Activated T-helper 1 cell treated with anti-CD3 and anti-CD28 coated beads, Interleukin-12 subunit alpha, Interleukin-12 subunit beta, Interleukin-2, Interleukin-4 antibody, amounts not matched to agents 30 ng/mL and 10 ng/mL and 1 ng/mL, durations not matched to agents 14 hours and 24 hours and 36 hours (primary cell): ENCODE measurements at places on chromosomes 12 and 14. TPM values are rescaled to one million over a fixed set of nuclear protein-coding genes. Genes with fewer than 3 reads are reported as not detected.

DNA sequence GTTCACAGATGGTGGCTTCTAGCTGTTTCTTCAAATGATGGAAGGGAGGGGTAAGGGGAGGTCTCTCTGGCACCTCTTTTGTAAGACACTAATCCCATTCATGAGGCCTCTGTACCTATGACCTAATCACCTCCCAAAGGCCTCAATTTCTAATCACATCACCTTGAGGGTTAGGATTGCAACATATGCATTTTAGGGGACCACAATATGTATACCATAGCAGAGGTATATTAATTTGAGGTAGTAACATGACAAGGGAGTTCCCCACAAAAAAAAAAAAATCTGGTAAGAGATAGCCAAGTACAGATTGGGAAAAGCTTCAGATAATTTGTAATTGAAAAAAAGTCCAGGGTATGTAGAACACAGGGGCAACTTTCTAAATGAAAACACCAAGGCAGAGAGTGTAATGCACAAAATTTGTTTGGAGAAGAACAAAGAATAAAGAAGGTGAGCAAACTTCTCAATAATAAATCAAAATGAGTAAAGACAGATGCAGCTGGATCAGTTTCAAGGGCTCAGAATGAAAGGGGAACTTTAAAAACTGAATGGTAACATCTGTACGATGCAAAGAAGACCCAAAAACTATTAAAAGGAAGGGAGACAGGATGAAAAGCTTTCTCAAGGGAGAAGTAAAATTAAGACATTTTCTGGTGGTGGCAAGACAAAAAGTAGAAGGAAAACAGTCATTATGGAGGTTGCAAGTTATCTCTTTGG lies 125.5 kb upstream of the DCN start:
- no peak for DNase-seq

- DNase-seq = no peak
Observed at GRCh38 chr14:102863381-102863780, 59.1 kb upstream of the AMN start.

GRCh38 chr12:11891346-11891745 lies 179.4 kb upstream of the BCL2L14 start:
- no peak for DNase-seq

DNA sequence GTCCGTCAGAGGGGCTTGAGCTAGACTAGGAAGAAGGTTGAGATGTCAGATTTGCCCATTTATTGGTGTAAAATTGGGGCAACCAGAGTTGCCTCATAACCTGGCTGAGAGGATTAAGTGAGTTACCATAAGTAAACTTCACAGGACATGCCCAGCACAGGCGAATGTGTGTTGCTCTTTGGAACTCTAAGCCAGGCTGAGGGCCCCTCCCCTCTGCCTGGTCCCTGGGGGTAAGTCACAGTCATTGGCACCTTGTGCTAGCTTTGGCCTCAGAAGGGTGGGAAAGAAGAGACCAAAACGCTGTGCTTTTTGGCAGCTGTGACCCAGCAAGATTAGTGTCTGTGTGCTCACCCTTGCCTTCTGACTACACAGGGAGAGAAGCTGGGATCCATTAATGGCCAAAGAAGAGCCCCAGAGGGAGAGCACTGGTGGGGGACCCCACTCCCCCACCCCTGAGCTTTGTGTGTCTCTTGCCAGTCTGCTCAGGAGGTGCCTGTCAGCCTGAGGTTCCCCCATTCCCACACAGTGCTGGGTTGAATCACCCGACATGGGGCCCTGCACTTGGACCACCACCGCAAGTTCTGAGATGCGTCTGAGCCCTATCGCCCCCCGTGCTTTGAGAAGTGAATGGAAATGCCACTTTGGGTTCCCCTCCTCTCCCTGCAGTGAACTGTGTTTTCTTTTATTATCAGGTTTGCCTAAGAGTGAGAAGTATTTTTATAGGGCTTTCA lies 74.1 kb downstream of the CACNA1C start:
- no peak for DNase-seq

DNA sequence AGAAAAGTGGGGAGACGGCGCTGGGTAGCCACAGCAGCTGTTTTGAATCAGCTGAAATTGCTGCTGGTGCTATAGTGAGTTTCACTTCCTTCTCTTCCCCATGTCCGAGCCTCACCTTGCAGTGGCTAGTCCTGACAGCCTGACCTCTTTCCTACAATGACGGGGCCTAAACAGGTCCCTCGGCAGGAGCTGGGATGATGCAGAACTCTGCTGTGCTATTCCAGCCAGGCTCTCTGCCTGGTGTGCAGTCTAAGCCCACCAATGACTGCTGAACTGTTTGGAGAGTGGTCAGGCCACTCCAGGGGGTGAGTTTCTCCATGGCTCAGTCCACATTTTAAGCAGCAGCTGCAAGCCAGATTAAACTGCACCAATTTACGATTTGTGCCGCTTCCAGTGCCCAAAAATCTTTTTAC lies 207.3 kb downstream of the TTC7B start:
- no peak for DNase-seq

- DNase-seq = no peak
Observed at GRCh38 chr12:10448236-10448635, 4.9 kb downstream of the KLRC1 start.

- no peak for DNase-seq
Observed at GRCh38 chr12:28209782-28210181, 19.5 kb downstream of the CCDC91 start.

Gene EGLN3
- total RNA-seq = 8.7 and 11.2 TPM in 2 replicates

- DNase-seq = no peak
Observed at GRCh38 chr12:88339254-88339949, 197.3 kb downstream of the TMTC3 start.

- DNase-seq = no peak
Observed at GRCh38 chr14:74705613-74706500, 7.0 kb downstream of the AREL1 start.

- no peak for DNase-seq
Observed at GRCh38 chr14:86654558-86655184, 1124.7 kb downstream of the FLRT2 start.

- DNase-seq = no peak
Observed at GRCh38 chr14:96126783-96127271, 77.8 kb upstream of the BDKRB2 start.

Gene PMEL
- total RNA-seq = 0.29 TPM in 1 of 2 replicates, not detected in the other

GRCh38 chr12:56585098-56585497 lies 45.0 kb downstream of the BAZ2A start:
- DNase-seq = no peak

DNA sequence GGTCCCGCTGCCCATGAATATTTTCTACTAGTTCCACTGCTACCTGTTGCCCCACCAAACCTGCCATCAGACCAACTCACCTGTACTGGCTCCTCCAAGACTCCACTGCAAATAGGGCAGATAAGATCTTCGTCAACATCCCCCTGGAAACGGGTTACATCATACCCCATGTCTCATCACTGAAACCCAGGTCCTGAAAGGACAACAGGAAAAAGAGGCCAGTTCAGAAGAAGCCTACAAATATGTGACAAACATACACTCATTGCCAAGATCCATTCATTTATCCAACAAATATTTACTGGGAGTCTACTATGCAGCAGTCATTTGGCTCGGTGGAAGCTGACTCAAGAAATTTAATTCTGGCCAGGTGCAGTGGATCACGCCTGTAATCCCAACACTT lies 7.8 kb downstream of the RNF41 start:
- no peak for DNase-seq

DNA sequence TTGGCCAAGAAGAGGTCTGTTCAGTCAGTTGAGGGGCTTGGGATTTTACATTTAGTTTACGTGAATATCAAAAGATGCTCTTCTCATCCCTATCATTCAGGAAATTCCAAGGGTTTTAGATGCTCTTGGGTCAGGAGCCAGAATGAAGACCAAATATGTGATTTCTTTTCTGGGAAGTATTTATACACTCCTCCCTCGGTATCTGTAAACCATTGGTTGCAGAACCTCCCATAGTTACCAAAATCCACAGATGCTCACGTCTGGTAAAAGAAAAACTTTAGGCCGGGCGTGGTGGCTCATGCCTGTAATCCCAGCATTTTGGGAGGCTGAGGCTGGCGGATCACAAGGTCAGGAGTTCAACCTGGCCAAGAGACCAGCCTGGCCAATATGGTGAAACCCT lies 75.9 kb downstream of the TNFAIP2 start:
- DNase-seq = no peak

GRCh38 chr12:130374083-130374482 lies 36.4 kb downstream of the PIWIL1 start:
- DNase-seq = no peak

GRCh38 chr12:113103756-113104450 lies 31.7 kb downstream of the RASAL1 start:
- DNase-seq = peak; percentile 37

DNA sequence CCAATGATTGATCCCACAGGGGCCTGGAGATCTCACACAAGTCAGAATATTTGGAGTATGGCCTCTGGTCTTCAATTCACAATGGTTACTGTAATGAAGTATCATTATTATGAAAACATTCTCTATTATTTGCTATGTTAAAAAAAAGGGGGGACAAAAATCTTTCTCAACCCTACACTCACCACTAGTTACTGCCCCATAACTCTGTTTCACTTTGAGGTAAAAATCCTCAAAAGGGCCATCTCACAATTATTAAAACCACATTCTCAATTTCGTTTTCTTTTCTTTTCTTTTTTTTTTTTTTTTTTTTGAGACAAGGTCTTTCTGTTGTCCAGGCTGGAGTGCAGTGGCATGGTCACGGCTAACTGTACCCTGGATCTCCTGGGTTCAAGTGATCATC lies 59.6 kb upstream of the KCNC2 start:
- no peak for DNase-seq

Gene RIN3
- 34.7 and 35.3 TPM in 2 replicates for total RNA-seq

DNA sequence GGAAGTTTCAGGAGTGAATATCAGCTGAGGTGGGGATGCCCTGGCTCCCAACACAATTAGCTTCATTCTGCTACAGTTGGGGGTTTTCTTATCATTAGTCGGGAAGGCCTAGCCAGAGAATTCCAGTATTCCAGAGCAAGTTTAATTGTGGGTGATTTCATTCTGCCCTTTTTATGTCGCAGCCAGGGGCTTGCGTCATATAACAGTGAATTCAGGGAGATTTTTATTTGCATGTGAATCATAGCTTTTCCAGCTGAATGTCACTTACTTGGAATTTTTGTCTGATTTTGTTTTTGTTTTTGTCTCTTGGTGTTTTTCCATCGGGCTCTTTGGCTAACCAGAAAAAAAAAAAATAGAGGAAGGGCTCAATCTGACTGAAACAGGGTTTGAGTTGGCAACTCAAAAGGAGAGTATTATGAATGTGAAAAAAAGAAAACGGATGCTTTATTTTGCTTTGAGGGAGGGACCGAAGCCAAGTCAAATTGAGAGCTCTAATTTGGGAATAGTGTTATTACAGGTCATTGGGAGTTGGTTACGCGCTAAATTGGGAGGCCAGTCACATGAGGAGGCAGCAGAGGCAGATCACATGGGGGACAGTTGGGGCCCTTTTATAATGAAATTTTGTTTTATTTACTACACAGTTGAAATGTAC lies 119.4 kb downstream of the SAMD4A start:
- no peak for DNase-seq

- peak; percentile 71 for DNase-seq
Observed at GRCh38 chr14:68685419-68686204, 107.3 kb downstream of the ZFP36L1 start.

Gene CREBL2
- total RNA-seq = 16.7 and 17.9 TPM in 2 replicates

Gene GALNT9
- not detected in 2 replicates for total RNA-seq

GRCh38 chr14:24241829-24242443 lies 487 bp downstream of the TINF2 start:
- DNase-seq = peak; percentile 93

GRCh38 chr12:85963326-85963725 lies 89.2 kb downstream of the NTS start:
- DNase-seq = no peak

DNA sequence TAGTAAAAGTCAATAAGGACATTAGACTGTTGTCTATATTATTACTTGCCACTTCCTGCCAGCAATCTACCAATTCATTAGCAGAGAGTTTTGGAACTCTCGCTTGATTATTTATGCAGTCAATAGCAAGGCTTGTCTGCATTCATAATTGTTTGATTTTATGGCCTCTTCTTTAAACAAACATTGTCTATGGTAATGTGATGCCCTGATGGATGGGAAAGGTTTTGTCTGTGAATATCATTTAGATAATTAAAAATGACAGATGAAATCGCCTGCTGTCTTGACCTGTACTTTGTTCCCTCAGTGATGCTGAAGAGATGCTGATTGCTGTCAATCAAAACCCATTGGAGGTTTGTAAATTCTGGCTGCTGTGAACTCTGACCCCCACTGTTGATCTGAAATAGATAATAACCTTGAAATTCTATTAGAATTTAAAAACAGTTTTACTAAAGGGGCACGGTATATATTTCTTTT lies 455.3 kb downstream of the NPAS3 start:
- DNase-seq = no peak

Gene USP5
- total RNA-seq = 116 and 127 TPM in 2 replicates

GRCh38 chr14:99274346-99275221 lies 2.6 kb upstream of the BCL11B start:
- DNase-seq = no peak

GRCh38 chr12:83224012-83224411 lies 537.3 kb downstream of the TMTC2 start:
- no peak for DNase-seq

GRCh38 chr12:10652192-10652591 lies 21.7 kb downstream of the STYK1 start:
- DNase-seq = no peak

DNA sequence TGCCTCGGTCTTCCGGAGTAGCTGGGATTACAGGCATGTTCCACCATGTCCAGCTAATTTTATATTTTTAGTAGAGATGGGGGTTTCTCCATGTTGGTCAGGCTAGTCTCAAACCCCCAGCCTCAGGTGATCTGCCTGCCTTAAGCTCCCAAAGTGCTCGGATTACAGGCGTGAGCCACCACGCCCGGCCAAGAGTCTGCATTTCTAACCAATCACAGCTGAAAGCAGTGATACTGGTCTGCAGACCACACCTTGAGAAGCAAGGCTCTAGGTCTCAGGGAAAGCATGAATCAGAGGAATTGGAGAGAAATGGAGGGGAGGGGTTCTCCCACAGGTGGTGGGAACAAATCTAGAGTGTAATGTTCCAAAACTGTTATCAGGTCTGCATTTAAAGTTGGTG lies 55.2 kb upstream of the TMEM263 start:
- DNase-seq = no peak

DNA sequence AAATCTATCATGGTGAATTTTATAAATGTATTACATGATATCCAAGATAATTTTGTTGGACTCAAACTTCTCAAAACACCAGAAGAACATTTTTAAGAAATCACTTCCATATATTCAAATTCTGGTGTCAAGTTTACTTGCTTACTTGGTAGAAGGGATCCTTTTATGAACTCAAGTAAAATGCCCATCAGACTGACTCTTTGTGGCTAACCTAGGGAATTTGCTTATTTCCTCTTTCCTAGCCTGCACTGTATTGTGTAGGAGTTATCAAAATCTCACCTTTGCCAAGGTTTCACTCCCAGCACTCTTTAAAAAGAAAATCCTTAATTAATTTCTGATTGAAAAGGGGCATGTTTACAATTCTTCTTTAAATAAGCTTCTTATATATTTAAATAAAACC lies 196.5 kb downstream of the DUSP6 start:
- no peak for DNase-seq

GRCh38 chr12:131131808-131132117 lies 178.1 kb downstream of the ADGRD1 start:
- no peak for DNase-seq

- no peak for DNase-seq
Observed at GRCh38 chr14:61602733-61603077, 92.6 kb upstream of the HIF1A start.

- no peak for DNase-seq
Observed at GRCh38 chr14:47442211-47442610, 233.2 kb downstream of the MDGA2 start.

- no peak for DNase-seq
Observed at GRCh38 chr12:64428956-64429355, 23.0 kb upstream of the TBK1 start.

Gene SYNDIG1L
- not detected in 2 replicates for total RNA-seq
